ENCODE measurements at places on chromosomes 13 and 19.

- peak; percentile 92 for DNase-seq
Observed at GRCh38 chr19:12933287-12934072, at the start of gene FARSA. FARSA (minus strand) TSS chr19:12933711; CDS start chr19:12933696, 15 bp downstream.

GRCh38 chr13:43021926-43022670 lies 1.3 kb upstream of the DNAJC15 start:
- no peak for DNase-seq

GRCh38 chr13:93336728-93337127 lies 110.1 kb downstream of the GPC6 start:
- DNase-seq = peak; percentile 38

- no peak for DNase-seq
Observed at GRCh38 chr19:47792616-47793015, 11.7 kb downstream of the TPRX1 start.

DNA sequence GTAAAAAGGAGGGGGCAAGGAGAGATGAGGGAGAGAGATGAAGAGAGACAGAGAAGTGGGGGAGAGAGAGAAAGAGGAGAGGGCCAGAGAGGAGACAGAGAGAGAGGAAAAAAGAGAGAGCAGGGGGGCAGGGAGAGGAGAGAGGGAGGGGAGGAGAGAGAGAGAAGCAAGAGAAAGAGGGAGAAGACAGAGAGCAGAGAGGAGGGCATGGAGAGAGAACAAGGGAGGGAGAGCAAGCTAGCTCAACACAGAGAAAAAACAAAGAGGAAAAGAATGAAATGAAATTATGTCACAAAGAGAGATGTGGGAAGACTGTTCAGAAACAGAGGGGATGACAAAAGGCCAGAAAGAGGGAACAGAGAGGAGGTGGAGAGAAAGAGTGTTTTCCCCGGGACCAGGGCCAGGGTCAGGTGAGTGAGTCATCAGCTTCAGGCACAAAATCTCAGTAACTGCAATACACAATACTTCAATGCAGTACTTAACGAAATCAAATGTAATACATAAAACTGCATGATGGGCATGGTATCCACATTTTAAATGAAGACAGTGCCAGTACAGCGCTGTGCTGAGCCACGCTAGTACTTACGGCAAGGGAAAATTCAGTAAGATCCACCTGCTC lies 4.8 kb downstream of the KLK7 start:
- DNase-seq = no peak

GRCh38 chr13:27379694-27380641 lies 44.5 kb upstream of the GTF3A start:
- DNase-seq = peak; percentile 69

GRCh38 chr13:35744566-35745178 lies 268.2 kb upstream of the MAB21L1 start:
- DNase-seq = no peak

DNA sequence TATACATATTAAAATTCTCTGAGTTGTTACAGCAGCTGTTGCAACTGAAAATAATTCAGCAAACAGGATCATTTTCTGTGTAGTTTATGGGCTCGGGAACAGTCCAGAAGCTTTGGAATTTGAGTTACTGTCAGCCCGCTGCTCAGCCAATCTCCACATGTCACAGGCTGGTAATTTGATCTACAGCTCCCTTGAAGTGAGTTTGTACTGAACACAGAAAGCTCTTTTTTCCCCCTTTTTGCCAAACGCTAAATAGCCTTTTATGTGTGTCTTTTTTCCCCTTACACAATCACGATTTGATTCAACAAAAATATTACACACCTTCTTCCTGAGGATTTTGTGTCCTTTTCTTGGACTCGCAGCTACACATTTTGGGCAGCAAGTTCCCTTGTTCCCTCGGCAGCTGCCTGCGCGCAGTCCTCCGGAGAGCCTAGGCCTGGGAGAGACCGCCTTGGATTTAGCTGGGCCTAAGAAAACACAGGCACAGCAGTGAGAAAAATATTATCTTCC lies 371.4 kb downstream of the KCNRG start:
- peak; percentile 71 for DNase-seq

DNA sequence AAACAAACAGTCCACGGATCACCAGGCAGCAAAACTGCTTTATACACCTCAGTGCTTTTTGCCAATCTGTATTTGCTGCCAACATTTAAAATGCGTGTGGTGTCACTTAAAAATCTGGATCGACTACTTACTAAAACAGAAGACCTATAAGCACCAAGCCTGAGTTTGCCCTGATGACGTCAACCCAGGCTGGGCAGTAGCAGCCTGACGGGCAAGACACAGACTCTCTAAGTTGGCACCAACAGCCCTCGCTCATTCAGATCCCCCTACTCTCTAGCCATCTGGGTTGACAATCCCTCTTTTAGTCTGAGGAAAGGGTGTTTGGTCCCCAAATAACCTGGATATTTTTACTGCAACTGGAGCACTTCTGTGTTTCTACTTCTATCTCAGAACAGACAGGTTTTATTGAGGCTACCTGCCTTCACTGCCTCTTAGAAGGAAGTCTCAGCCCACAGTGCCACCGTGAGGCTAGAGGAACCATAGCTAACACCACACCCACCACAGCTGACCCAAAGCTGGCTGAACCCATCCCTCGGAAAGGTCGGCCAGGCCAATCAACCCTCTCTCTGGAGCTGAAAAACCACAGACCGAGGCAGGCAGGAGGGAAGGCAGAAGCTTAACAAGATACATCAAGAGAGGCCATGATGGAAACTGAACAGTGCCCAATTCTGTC lies 6.9 kb downstream of the SUGP2 start:
- no peak for DNase-seq

- DNase-seq = no peak
Observed at GRCh38 chr13:91401920-91402319, 3.5 kb downstream of the GPC5 start.

GRCh38 chr19:32652894-32653598 lies 21.9 kb downstream of the ANKRD27 start:
- DNase-seq = no peak

DNA sequence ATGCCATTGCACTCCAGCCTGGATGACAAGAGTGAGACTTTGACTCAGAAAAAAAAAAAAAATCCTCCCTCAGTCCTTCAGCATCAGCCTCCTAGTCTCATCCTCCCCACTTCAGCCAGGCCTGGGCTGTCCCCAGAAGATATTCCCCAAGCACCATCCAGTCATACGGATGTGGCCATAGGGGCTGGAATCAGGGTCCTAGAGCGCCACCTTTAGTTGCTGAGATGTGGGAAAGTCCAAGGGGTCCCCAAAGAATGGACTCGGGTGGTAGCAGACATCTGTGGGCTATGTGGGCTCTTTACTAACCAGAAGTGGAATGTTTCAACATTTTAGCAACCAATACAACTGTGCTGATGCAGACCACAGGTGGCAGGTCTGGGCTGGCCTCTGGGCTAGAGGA lies 3.1 kb upstream of the TYROBP start:
- DNase-seq = no peak

- no peak for DNase-seq
Observed at GRCh38 chr19:45460807-45461347, 6.9 kb upstream of the FOSB start.

DNA sequence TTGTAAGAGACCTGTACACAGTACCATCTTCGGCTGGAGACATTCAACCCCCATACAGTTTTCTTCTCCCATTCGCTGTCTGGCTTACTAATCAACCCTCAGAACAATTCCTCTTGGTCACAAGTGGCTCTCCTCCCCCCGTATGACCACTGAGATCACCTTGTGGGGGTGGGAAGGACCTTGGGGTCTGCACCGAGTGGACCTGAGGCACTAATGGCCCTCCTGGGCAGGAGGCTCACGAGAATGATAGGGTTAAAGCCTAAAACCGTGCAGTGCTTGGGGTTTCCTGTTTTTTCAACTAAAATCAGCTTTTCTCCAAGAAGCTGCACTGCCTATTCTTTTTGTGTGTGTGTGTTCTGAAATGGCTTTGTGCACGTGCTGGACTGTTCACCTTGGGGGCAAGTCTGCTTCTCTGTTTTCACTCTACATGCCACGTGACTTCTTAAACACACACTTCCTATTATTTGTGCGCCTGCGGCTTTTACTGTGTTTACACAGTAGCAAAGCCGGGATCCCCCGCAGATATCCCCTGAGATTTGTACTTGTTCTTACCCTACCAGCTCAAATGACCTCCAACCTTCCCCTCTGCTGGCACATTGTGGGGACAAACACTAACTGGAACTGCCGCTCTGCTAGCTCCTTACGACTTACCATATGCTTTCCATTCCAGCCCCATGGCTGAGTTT lies 12.3 kb downstream of the RBM26 start:
- no peak for DNase-seq

DNA sequence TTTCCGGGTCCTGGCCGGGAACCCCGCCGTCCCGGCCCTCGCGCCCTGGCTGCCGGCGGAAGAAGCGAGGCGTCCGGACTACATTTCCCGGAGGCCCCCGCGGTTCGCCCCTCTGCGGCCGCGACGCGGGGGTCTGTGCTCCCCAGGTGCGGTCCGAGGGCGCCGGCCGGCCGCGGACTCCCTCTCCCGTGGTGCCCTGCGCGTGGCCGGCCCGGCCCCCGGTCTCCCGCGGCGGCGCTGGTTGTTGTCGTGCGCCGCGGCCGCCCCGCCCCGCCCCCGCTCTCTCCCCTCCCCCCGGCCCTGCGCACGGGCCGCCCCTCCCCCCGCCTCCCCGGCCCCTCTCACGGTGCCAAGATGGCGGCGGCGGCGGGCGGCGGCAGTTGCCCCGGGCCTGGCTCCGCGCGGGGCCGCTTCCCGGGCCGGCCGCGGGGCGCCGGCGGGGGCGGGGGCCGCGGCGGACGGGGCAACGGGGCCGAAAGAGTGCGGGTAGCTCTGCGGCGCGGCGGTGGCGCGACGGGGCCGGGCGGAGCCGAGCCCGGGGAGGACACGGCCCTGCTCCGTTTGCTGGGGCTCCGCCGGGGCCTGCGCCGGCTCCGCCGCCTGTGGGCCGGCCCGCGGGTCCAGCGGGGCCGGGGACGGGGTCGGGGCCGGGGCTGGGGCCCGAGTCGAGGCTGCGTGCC lies at the start of gene KMT2B:
Gene KMT2B (plus strand): TSS at position 339 of the 680 bp plus-strand sequence. CDS start 16 bp downstream, at position 355.
- no peak for DNase-seq
